ENCODE measurements at places on chromosomes 5 and 9.

DNA sequence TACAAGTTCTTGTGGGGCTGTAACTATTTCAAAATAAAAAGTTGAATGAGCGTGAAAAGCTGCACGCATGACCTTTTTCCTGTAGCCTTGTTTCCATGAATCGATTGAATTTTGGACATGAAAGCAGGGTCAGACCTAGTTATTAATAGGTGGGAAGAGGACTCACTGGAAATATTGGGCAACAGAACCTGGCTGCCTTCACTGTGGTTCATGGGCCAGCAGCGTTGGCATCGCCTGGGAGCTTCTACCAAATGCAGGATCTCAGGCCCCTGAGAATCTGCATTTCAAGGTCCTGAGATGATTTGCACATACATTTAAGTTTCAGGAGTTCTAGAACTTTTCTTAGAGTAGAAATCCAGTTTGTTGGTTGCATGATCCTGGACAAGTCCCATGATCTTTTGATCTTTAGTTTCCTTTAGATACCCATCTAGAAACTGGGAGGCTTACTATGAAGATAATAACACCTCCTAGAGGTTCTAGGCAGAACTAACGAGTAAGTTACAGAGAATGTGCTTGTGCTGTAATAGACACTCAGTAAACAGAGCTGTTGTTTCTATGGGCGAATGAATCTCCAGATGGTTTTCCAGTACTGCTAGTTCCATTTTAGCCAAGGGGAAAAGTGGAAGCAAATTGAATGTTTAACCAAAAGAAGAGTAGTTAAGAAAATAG is 12.4 kb downstream of the ANKRD33B start:
- DNase-seq = no peak

DNA sequence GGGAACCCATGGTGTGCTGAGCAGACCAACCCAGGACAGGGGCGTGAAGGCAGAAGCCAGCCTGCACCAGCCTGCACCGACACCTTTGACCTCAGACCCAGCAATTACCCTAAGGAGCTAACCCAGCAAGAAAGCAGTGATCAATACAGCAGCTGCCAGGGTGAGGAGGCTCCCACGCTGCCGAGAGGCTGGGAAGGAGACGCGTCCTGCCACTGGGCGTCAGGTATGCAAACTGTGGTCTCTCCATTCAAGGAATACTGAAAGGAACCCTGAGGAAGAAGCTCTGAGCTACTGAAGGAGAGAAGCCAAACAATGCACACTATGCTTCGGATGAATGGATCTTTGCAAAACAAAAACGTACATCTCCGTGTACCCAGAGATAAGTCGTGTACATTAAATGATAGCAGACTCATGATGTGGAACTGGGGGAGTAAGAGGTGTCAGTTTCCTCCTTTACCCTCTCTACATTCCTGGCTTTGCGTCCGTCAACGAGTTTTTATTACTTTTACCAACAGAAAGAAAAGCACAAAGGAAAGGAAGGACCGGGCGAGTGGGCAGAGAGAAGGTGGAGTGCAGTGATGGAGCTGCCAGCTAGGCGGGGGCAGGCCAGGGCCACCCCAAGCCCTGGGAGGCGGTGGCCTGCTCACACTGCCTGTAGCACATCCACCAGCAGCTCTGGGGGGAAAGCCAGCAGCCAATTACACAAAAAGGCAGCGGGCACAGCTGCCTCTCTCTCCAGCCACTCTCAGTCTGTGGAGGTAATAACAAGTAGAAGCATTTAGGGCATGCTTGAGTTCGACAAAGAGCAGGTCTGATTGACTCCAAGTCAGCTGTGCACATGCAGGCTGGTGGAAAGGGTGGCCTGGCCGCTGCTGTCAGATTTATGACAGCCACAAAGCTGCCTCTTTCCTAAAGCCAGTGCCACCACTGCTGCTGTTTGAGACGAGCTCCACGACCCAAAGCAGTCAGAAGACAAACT is 29.3 kb downstream of the RASGEF1C start:
- DNase-seq = no peak

DNA sequence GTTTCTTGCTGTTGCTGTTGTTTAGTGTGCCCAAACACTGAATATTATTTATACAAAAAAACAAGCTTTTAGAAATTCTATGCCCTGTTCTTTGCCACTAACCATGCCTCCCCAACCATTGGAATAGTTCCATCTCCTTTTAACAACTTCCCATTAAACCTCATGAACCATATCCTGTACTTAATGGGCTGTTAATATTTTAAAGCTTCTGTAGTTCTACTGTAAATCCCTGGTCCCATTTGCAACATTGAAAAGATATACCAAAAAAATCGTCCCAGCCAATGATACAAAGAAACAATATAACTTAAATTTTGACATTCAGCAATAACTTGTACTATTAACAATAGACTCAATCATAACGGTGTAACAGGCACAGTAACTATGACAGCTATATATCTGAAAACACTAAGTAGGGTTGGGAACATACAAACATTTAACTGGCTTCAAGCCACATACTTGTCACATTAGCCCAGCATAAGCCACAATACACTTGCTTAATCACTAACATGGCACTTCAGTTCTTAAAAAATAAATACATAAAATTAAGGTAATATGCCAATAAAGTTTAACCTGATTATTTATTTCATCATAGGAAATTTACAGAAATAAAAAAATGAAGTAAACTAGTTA is 86.1 kb downstream of the ADAMTS6 start:
- no peak for DNase-seq

DNA sequence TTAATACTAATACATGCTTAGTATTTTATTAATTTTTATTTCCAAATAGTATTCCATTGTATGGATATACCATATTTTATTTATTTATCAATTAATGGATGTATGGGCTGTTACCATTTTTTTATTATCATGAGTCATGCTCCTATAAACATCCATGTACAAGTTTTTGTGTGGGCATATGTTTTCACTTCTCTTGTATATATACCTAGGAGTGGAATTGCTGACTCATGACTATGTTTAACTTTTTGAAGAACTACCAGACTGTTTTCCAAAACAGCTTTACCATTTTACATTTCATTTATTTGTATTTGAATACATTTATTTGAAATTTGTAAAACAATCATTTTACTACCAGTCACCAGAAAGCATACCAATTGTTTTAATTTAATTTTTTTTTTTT is 14.1 kb upstream of the LRRC19 start:
- DNase-seq = no peak

DNA sequence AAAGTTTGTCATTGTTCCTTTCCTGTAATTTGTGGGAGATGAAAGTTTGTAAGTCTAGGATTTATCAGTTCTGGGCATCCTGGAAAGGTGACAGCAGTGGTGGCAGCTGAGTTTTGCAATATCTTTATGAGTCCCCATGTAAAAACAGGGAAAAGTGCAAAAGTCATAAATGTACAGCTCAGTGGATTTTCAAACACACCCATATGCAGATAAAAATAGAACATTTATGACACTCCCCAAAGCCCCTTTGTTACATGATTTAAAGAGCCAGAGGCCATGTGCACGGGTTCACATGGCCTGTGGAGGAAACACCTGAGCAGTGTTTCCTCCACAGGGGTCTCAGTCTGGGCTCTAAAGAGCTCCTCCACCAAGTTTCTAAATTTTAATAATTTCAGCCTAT is 6.3 kb downstream of the TMEM38B start:
- no peak for DNase-seq

- peak; percentile 65 for DNase-seq
Observed at GRCh38 chr9:4298255-4299004, 1.4 kb downstream of the GLIS3 start.

DNA sequence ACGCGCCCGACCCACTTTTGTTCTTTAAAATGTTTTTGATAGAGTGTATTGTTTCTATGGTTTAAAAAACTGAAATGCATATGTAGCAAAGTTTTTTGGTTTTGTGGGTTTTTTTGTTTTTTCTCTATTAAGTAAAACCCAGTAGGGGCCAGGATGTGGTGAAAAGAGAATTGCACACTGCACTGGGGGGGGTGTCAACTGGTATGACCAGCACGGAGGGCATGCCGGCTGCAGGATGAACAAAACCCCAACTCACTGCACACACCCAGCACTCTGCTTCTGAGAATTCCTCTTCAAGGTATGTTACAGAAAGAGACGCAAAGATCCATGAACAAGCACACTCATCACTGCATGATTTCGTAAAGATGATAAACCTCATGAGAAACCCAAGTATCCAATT is 75.0 kb downstream of the STK10 start:
- DNase-seq = no peak

GRCh38 chr5:114686356-114686755 is 324.5 kb downstream of the KCNN2 start:
- DNase-seq = no peak

GRCh38 chr5:154157483-154158378 is 32.8 kb upstream of the GALNT10 start:
- DNase-seq = no peak
